ENCODE measurements at places on chromosomes 11 and 22.

DNA sequence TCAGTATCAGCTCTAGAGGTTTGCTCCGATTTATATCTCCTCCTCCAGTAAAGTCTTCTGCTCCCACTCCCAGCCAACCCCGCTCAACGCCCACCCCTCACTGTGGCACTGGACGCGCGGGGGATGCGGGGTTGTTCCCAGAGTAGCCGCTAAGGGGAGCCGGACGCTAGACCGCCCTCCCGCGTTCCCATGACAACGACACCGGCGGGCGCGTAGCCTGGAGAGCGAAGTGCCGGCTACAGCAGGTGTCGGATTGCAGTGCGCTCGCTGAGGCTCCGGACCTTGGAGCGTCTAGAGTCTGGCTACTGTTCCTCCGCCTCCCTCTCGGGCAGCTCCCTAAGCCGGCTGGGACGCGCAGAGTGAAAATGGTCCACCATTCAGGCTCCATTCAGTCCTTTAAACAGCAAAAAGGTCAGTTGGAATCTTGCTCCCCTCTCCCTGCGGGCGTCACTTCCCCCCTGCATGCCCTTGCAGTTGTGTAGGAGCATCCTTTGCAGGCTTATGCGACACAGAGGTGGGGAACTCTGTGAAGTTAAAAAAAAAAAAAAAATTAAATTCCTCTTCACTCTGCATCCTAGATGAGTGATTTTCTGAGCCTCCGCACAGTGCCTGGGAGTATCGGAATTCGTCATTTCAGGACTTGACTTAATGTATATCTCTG, at the start of gene ANO3:
ANO3 (plus strand) TSS at position 220 of the 661 bp plus-strand sequence; CDS start at position 366, 146 bp downstream.
- peak; percentile 33 for DNase-seq

DNA sequence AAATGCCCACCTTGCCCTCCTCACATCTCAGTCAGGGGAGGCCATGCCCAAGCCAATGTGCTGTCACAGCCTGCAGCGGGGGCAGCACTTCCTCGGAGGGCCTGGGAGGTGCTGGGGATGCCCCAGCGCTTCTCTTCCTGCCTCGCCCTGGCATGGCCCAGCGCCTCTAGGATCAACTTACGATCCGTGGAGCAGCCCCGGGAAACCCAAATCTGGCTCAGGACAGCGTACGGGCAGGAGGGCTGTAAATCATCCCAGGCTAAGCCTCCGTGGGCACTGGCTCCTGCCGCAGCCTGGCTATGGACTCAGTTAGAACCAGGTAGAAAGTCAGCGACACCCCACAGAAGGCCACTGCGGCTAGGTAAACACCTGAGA, 60.9 kb upstream of the EMID1 start:
- no peak for DNase-seq

DNA sequence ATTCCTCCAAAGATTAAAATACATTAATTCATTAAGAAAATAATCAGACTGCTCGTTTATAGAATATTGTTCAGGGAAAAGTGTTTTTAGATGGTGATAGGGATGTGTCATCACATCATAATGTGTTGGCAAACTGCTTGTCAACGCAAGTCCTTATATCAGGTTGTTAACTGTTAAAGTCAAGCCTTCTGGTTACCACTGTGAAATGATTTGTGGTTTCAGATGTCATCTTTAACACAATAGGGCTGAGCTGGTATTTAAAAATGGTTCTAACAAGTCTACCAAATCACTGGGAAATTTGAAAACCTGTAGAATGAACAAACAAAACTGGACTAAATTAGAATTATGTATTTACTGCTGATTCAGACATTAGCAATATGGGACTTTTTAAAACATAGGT, 2.4 kb upstream of the MMP13 start:
- DNase-seq, result no peak

DNA sequence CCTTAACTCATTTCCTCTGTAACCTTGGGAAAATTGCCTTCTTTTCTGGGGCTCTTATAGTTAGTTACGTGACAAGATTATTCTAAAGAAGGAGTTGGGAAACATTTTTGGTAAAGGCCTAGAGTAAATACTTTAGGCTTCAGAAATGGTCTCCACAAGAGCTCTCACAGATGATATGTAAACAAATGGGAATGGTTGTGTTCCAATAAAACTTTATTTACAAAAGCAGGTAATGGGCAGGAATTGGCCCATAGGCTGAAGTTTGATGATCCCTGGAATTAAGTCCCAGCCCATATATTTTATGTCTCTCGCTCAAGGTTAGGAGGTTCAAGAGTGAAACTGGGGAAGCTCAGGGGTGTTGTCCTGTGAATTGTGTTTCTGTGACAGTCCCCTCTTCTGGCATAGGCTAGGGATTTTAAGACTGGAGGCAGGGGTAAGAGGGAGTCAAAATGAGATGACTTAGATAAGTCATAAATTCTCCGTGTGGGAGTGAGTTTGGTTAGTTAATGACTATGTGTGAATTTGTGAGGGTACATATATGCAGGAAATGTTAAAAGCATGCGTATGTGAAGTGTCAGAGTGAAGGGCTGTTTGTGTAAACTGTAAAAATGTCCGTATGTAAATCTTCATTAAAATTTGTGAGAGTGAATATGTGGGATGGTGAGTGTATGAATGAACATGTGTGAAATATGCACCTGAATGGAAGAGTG, 7.4 kb upstream of the OR52B4 start:
- DNase-seq, result no peak

DNA sequence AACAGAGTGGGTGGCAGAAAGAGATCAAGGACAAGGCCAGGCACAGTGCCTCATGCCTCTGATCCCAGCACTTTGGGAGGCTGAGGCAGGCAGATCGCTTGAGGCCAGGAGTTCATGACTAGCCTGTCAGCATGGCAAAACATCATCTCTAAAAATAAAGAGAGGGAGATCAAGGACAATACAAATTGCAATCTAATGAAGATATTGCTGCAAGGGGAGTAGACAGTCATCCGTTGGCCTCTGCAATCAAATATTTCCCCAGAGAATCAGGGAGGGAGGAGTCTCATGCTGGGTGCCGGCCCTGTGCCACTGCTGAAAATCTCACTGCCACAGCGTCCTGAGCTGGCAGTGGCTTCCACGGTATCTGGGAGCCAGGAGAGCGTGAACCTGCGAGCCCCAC, 19.4 kb upstream of the IL17RA start:
- no peak for DNase-seq

- no peak for DNase-seq
These were observed 10.1 kb downstream of the MMP12 start for GRCh38 chr11:102864724-102865123.

DNA sequence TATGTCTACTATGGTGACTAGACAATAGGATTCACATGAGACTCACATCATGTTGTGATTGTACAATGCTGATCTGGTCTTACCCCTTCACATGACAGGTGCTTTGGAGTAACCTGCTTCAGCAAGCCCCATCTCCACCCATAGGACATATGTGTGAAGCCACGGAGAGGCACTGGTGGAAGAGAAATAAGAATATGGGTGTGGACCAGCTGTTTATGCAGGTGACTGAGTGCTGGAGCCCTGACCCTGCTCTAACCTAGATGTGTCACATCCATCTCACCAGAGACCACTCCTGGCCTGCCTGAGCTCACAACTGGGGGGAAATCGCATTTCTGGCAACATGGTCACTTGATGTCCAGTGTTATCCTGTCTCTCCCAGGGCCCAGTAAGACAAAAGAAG, 119.7 kb downstream of the GGTLC2 start:
- DNase-seq, result no peak

- no peak for DNase-seq
These were observed 9.0 kb upstream of the SCGB1A1 start for GRCh38 chr11:62409831-62410230.

GRCh38 chr11:46413760-46414465, 22.3 kb upstream of the CHRM4 start:
- DNase-seq, result no peak

GRCh38 chr22:29434288-29434687, 4.1 kb upstream of the RFPL1 start:
- no peak for DNase-seq

GRCh38 chr11:110112457-110112856, 19.3 kb downstream of the ZC3H12C start:
- no peak for DNase-seq

- DNase-seq, result no peak
These were observed 601.8 kb downstream of the INSC start for GRCh38 chr11:15716550-15716949.

DNA sequence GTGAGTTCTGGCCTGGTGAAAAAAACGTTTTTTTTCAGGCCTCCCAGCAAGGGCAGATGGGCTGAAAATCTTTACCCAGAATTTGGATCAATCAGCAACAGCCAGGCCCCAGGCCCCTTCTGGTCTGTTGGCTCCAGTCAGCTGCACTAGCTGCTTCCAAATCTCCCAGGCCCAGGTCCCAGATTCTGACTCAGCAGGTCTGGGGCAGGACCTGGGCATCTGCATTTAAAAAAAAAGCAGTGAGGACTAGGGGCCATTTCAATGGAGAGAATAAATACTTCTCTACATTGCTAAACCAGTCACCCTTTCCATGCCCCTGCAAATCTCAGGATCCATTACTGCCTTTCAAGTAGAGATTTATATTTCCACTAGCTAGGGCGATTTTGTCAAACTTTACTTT, 4.3 kb downstream of the SLC15A3 start:
- no peak for DNase-seq
